ENCODE measurements at places on chromosomes 5 and 9.

GRCh38 chr5:138900281-138900965, 25.3 kb upstream of the LRRTM2 start:
- DNase-seq: no peak

DNA sequence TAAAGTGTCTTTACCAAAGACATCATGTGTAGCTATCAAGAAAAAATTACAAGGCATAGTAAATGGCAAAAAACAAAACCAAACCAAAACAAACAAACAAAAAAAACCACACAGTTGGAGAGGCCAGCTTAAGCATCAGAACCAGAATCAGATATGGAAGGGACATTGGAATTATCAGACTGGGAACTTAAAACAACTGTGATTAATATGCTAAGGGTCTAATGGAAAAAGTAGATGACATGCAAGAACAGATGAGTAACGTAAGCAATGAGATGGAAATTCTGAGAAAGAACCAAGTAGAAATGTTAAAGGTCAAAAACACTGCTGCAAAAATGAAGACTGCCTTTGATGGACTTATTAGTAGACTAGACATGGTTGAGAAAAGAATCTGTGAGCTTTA, 75.9 kb downstream of the FBXO38 start:
- DNase-seq: no peak

- no peak for DNase-seq
These were observed 8.4 kb downstream of the IRX2 start for GRCh38 chr5:2742921-2743679.

DNA sequence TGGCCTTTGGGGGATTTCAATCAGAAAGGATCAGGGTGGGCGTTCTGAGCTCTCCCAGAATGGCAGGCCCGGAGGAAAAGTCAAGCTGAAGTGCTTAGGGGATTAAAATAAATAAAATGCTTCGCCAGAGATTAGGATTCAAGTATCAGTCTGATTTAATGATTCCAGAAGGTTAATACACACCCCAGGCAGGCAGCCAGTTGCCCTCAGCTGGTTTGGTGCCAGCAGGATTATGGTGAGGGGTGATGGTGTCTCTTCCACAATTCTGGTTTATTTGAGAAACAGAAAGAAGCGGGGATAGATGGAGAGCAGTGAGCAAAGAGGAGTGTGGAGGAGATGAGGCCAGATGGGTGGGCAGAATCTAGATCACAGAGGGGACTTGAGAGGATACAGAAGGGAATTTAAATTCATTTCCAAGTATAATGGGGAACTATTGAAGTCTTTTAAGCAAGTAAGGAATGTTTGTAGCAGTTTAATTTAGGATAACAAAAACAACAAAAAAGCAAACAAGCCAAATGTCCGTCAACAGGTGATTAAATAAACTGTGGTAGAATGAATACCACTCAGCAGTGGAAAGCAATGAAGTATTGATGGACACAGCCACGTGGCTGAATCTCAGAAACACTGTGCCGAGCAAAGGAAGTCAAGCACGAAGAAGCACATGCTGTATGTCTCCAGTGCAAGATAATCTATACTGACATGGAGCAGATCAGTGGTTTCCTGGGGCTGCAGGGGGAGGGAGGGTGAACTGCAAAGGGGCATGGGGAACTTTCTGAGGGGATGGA, 297.7 kb downstream of the MSX2 start:
- no peak for DNase-seq

DNA sequence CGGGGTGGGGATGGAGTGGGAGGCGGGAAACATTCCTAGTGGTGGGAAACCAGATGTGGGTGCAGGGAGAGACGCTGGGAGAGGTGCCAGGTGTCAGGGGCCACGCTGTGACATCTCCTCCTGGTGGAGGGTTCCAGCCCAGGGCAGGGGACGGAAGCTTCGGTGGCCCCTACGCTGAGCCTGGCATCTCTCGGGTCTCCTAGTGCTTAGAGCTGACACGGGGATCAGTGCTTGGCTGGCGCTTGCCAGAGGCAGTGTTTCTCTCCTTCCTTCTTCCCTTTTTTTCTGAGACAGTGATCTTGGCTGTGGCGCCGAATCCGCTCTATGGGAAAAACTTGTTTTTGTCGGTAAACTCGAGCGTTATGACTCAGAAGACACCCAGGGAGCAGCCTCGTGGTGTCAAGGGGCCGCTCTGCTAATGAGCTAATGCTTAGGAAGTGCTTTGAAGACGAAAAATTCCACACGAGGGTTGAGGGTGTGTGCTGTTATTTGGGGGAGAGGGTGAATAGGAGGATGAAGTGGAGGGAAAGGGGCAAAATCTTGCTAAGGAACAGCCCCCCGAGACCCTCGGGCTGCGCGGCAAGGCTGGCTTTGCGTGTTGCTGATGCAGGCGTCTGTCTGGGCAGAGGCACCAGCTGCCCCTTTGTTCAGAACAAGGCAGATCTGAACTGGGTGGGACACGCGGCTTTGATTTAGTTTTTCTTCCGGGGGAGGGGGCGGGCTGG, 20.4 kb upstream of the IER5L start:
- DNase-seq: no peak

DNA sequence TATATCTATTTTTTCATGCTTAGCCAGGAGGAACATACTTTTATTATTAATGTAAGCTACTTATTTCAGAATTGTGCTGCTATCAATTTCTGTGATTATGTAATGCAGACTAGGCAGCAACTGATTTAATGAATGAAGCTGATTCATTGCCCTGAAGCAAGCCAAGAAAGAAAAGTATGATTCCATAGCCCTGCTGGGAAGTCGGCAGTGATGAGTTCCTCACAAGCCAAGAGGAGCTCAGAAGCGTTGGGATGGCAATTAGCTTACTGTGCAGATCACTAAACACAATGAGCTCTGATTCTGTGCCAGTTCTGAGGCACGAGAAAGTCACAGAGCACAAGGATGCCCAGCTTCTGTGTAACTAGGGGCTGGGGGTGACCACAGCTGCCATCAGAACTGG, 254.3 kb upstream of the KLF9 start:
- DNase-seq: no peak

GRCh38 chr9:85451680-85452079, 290.1 kb downstream of the AGTPBP1 start:
- no peak for DNase-seq

DNA sequence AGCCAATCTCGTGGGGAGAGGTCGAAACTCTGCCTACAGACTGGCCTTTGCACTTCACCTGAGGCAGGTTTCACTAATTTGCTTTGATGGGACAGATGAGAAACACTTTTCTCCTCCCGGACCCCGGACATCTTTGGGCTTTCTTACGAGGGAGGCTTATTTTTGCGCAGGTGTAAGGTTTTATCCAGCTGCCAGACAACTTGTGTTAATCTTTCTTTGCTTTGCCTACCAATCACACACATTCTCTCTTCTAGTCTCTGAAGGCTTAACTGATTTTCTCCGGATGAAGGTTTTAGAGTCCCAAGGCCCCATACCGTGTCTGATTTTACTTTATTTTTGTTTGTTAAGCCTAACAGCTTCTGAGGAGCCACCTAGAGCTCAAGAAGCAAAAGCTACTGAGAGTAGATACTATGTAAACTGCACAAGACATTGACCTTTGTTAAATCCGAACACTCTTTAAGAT, 436 bp upstream of the EMB start:
- DNase-seq: no peak

GRCh38 chr9:114475412-114476135, 29.7 kb downstream of the WHRN start:
- no peak for DNase-seq

DNA sequence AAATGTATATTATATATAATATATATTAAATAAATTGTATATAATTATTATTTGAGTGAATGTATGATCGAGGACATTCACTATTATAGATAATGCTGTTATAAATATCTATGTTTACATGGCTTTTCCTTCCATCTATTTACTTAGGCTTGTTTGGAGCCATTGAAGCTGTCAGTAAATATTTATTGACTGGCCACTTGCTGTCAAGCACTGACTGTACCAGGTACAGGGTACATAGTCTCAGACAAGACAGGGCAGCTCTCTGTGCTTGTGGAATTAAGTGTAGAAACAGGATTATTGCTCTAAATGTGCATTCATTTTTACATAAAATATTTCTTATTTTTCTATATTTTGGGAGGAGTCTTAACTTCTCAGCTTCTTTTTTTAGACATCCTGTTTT, 16.4 kb downstream of the FAXDC2 start:
- DNase-seq: no peak

- no peak for DNase-seq
These were observed 93.9 kb upstream of the MEF2C start for GRCh38 chr5:88976914-88977313.

GRCh38 chr5:55993013-55993412, 1.8 kb downstream of the IL6ST start:
- DNase-seq: no peak

- no peak for DNase-seq
These were observed 599 bp downstream of the RAD1 start for GRCh38 chr5:34914671-34915138.

GRCh38 chr9:121178676-121179372, 22.8 kb downstream of the RAB14 start:
- DNase-seq: no peak

- DNase-seq: no peak
These were observed 83.0 kb downstream of the ISL1 start for GRCh38 chr5:51466214-51466613.

DNA sequence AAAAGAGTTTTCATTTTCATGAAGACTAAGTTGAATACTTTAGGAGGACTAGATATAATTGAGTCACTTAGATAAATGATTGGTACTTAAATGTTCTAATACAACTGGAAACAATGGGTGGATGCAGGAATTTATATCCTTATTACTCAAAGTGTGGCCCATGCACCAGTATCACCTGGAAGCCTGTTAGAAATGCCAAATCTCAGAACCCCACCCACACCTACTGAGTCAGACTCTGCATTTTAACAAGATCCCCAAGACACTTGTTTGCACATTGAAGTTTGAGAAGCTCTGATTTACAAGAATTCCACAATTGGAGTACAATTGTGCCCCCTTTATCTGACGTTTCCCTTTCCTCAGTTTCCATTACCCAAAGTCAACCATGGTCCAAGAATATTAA, 239.0 kb downstream of the AUH start:
- DNase-seq: no peak

GRCh38 chr9:109122726-109123621, 3.2 kb upstream of the TMEM245 start:
- no peak for DNase-seq

DNA sequence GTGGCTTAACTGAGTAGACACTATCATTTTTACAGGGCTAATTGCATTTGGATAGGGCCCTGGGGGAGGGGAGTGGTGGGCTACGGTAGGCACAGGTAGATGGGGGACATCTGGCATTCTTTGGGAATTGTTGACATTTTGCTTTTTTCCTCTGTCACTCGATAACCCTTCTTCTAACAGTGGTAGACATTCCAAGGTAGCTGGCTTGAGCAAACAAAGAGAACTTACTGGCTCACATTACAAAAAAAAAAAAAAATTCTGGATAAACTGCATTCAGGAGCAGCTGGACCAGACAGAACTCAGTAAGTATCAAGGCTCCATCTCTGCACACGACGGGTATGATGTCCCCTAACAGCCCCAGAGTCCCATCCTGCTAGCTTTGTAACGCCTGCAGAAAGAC, 585.2 kb downstream of the ZNF608 start:
- no peak for DNase-seq

DNA sequence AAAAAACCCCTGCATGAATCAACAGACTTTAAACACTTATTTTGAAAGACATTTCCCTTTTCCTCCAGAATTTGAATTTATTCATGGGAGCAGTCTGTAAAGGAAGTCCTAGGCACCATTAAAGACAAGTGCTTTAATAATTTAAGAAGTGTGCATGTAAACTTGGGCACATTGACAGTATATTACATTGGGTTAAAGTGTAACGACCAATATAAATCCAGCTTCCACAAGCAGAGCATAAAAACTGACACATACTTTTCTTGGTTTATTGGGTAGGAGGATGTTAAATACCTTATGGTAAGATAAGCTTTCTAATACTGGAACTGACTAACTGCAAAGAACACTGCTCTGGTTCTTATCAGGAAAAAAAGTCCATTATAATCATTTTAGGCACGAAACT, 1.2 kb upstream of the ENTREP1 start:
- no peak for DNase-seq

DNA sequence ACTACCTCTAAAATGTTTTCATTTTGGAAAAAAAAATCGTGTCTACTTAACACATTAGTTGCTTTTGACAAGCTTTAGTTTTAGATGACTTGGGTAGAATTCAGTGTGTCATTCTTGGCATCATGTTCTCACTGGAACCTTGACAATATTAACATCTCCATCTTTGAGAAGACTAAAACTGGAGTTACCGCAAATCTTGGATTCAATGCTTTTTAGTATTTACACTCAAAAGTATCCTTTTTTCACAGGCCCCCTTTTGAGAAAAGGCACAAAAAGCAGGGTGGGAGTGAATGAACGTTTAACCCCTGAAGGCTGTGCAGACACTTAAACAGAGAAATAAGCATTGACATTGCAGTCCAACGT, 549.1 kb downstream of the CSNK1G3 start:
- DNase-seq: no peak

DNA sequence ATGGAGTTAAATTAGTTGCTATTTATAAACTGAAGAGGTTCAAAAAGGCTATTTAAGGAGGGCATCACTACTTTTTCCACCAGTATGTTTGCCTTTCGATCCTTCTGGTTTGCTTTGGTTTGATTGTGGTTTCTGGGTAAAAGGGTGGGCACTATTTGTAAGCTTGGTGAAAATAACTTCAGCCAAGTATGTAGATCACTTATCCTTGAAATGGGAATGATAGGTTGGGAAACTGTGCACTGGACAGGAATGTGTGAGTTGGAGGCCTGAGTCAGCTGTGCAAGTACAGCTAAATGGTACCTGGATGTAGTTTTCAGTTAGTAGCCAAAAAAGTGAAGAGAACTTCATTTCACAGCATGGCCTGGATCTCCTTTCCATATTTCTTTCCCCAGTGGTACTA, 466.2 kb downstream of the ENC1 start:
- DNase-seq: no peak

- DNase-seq: no peak
These were observed 193.0 kb downstream of the AOPEP start for GRCh38 chr9:94919376-94920098.

- no peak for DNase-seq
These were observed 130.0 kb downstream of the PIK3R1 start for GRCh38 chr5:68345582-68345981.
